ENCODE measurements at places on chromosomes 5 and 9.

- no peak for DNase-seq
Measured at GRCh38 chr5:96493219-96493790, 60.3 kb upstream of the PCSK1 start.

- DNase-seq, result no peak
Measured at GRCh38 chr5:144084971-144085370, 85.5 kb downstream of the YIPF5 start.

GRCh38 chr9:114259798-114260523, 62.9 kb upstream of the ORM1 start:
- no peak for DNase-seq

- DNase-seq, result no peak
Measured at GRCh38 chr5:23631302-23632045, 124.1 kb downstream of the PRDM9 start.
